CD4-positive, alpha-beta T cell treated with Interleukin-2 at 100 ng/mL for 4 hours (primary cell): ENCODE measurements at places on chromosomes 7 and 10.

- no peak for DNase-seq
Observed at GRCh38 chr10:1199345-1199673, 143.1 kb downstream of the WDR37 start.

GRCh38 chr7:69309601-69310000, 288.7 kb upstream of the AUTS2 start:
- DNase-seq, result no peak

GRCh38 chr10:102602272-102603045, 41.8 kb upstream of the TRIM8 start:
- DNase-seq, result no peak

- DNase-seq, result no peak
Observed at GRCh38 chr7:27167916-27168264, 2.6 kb upstream of the HOXA9 start.

DNA sequence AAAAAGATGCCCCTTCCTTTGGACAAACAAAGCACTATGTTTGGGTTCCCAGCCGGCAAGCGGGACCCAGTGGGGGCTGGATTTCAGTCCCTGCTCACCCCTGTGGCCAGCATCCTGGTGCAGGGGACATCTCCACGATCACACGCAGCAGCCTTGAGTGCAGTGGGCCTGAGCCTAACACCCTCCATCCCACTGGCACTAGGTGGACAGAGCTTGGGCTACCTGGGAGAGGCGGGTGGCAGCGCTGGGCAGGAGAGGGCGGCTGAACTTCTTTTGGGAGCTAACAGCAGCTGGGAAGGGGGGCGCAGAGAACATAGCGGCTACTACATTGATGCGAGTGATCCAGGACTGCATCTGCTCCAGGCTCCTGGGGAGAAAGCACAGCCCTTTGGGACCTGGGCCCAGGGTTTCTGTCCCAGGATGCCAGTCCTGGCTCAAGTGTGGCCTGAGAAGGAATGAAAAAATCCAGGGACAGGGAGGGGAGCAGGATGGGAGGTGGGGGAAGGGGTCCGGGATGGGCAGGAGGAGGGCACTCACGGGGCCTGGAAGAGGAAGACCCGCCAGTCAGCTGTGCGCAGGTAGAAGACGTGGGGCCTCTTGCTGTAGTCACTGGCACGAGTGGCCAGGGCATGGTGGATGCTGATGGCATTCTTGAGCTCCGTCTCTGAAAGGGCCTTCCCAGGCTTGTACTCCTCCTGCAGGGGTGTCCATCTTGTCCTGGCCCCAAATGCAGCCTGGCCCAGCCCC, 9.0 kb downstream of the NFKB2 start:
- no peak for DNase-seq

GRCh38 chr7:118836933-118837332, 612.4 kb downstream of the ANKRD7 start:
- DNase-seq, result no peak

DNA sequence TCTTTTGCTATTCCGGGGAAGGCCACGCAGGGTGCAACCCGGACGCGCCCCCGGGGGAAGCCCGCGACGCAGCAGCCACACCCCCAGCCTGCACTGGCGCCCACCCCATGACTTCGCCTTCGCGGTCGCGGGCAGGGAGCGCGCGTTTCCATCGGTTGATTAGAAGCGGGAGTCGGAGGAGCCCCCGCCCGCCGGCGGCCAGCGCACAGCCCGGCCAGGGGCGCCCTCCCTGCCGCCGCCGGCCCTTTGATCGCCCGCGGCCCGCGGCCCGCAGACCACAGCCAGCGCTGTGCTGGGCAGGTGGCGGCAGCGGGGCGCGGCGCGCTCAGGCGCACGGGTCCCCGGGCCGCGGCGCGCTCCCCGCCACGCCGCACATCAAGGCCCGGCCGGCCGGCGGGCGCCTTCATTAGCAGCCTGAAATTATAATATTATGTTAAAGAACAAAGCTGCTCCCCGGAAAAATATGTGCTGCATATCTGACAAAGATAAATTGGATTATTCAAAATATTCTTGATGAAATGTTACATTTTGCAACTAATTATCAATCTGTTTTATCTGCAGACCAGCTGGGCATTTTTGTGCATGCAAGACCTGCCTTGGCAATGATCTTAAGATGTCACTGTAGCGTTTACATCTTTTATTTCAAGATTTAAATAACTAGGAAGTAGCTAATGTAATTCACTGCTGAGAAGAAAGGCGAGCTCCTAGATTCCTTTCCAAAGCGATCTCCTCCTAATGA, 160.7 kb upstream of the MKI67 start:
- no peak for DNase-seq

DNA sequence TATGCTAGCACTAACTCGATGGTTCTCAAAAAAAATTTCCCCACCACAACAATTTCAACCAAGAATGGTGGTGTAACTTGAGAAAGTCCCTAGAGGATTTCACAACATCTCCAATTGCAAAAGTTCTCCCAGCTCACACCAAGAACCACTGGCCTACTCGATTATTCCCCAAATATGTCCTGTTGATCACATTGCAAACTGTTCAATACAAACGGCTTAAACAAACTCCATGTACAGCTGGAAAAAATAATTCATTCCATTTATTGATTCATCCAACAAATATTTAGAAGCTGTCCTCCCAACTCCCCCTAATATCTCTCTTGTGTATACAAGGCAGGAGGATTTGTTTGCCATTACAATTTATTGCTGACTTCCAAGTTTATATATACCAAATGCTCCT, 19.1 kb downstream of the TMEM176B start:
- DNase-seq, result no peak

DNA sequence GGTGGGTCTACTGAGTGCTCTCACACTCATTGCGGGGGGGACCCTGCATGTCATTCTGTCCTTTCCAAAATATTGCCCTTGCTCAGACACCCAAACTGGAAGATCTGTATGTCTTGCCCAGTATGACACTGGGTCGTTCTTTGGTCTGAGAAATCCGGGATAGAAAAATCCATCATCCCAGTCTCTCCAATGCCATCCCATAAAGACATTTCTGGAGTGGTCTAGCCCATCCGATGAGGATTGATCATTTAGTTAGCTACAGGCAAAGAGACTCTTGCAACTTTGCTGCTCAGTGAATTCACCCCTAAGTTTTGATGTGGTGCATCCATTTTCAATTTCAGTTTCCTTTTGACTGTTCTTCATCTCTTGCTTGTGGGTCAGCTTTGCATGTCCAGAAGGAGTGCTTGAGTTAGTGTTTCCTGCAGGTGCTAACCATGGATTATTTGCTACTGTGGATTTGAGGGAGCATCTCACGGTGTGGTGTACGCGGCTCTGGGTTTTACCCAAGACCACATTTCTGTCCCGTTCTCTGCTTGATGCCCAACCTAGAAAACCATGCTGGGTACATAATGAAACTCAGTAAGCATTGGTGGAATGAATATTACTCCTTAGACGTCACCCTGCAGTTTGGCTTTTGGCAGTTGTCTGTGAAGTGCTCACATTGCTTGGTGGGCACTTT, 247.0 kb upstream of the MKI67 start:
- no peak for DNase-seq

- DNase-seq, result no peak
Observed at GRCh38 chr7:148799893-148800555, 84.1 kb downstream of the EZH2 start.

GRCh38 chr7:19373334-19373733, 228.1 kb upstream of the FERD3L start:
- no peak for DNase-seq

DNA sequence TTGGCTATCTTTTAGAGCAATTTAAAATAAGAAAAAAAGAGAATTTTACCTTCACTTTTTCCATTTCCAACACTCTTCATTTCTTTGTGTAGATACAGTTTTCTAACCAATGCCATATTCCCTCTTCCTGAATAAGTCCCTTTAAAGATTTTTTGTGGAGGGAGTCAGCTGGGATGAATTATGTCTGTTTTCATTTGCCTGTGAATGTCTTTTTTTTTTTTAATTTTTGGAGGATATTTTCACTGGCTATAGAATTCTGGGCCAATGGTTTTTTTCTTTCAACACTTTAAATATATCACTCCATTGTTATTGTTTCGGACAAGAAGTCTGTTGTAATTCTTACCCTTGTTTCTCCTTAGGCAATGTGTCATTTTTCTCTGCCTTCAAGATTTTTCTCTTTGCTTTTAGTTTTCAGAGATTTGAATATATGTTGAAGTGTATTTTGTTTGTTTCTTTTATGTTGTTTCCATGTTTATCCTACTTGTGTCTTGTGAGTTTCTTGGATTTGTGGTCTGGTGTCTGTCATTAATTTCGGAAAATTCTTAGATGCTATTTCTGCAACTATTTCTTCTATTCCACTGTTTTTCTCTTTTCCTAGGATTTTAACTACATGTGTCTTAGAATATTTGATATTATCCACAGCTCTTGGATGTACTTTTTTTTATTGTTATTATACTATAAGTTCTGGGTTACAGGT, 20.0 kb upstream of the CXCL12 start:
- DNase-seq, result no peak

DNA sequence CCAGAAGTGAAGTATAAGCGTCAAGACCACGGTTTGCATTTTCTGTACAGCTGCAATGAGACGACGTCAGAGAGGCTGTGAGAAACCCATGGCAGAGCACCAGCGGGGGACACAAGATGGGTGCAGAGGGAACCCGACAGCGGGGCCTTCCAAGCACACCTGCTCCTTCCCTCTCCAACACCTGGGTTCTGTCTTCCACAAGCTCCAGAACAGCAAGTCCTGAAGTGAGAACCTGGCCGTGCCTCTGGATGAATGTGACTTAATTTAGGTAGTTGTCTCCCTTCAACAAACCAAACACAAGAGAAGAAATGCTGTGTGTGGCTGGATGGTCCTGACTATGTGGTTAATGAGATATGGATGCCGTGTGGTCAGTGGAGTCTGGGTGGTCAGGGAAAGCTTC, 76.1 kb downstream of the ADAM12 start:
- no peak for DNase-seq

DNA sequence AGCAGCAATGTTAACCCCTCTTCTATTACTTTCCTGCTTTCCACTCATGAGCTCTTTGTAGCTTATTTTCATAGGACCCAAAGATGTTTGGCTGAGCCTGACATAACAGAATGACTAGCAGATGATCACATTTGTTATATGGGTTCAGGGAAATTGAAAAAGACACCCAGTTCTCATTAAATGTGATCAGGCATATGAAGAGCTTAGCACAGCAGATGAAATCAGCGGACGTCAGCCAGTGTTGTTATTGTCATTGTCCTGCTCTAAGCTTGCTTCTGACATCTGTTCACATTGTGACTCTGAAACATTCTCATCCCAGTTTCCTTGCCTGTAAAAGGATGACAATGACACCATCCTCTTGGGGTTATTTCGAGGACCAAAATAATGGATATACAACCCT, 43.5 kb downstream of the FAM241B start:
- DNase-seq, result no peak

GRCh38 chr10:45155784-45156183, 155.1 kb downstream of the ZNF22 start:
- DNase-seq, result no peak

DNA sequence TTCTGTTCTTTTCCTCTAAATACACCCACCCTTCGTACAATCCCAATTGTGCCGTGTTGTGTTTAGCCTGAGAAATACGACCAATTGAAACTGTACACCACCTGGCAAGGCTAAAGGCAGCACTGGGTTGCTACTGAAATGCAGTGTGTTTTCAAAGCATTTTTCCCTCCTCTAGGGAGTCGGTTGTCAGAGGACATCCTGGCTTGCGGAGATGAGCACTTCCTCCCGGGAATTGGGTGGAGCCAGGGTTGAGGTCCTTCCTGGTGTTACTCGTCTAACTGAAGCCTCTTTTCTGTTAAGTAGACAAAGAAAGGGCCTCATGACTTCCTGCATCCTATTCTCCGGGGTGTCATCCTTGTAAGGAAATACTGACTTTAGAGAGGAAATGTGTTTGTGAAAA, 133.5 kb downstream of the MTPAP start:
- no peak for DNase-seq

DNA sequence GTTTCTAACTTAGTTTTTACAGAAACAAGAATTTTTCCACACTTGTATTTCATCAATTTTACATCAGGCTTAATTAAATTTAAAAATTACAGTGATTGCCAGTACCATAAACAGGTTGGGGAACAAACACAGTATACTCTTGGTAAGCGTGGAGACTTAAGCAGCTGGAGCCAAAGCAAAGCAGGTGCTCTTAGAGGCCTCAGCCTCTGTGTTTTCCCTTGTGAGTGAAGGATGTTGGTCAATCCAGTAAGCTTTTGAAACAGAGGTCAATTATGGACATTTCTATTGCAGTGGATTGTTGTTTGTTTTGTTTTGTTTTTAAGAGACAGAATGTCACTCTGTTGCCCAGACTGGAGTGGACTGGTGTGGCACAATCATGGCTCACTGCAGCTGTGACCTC, 100.6 kb upstream of the CELF2 start:
- no peak for DNase-seq

- DNase-seq, result no peak
Observed at GRCh38 chr7:46654546-46655443, 733.7 kb upstream of the IGFBP3 start.

- no peak for DNase-seq
Observed at GRCh38 chr10:10785627-10786026, 232.0 kb upstream of the CELF2 start.

GRCh38 chr10:86103391-86104101, 263.0 kb downstream of the GRID1 start:
- DNase-seq, result no peak

GRCh38 chr10:123021517-123021916, 12.7 kb downstream of the ACADSB start:
- DNase-seq, result no peak

- no peak for DNase-seq
Observed at GRCh38 chr7:142436601-142437000, 178.7 kb upstream of the PRSS58 start.

GRCh38 chr10:8216893-8217292, 162.4 kb downstream of the GATA3 start:
- DNase-seq, result no peak
